ENCODE measurements at places on chromosomes 7 and 10.

- DNase-seq = no peak
Measured at GRCh38 chr10:70324339-70324861, 40.6 kb upstream of the NPFFR1 start.

GRCh38 chr10:100670828-100671479, 74.4 kb upstream of the PAX2 start:
- no peak for DNase-seq

DNA sequence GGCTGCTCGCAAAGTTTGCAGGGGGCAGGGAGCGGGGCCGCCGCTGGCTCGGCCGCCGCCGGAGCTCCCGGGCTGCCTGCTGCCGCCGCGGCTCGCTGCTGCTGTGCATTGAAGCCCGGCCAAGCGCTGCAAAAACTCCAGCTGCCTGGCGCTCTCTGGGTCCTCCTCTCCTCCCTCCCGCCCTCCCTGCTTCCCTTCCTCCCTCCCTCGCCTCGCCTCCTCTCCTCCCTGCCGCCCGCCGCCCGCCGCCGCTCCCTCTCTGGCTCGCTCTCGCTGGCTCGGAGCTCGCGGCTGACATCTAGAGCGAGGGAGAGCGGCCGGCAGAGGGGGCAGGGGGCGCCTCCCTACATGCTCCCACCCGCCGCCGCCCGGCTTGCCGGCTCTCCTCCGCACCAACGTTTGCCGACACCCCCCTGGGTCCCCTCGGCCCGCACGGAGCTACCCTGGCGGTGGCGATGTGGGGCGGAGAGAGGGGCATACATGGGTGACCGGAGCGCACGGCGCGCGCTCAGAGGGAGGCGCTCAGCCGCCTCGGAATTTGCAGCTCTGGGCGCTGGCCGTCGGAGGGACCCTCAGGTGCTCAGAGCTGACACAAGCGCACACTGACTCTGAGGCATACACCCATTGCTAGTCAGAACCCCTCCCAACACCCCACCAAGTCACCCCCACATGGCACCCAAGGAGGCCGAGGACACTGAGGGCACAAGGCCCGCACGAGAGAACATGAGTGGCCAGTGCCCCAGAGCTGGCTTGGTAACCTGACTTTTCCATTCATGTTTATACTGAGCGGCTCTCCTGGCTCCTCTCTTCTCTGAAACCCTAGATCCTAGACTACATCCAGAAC, 1.2 kb upstream of the PLXNA4 start:
- peak; percentile 80 for DNase-seq

GRCh38 chr7:122092964-122093797, 50.9 kb downstream of the AASS start:
- DNase-seq = peak; percentile 40

- DNase-seq = no peak
Measured at GRCh38 chr10:97117372-97117771, 68.4 kb downstream of the SLIT1 start.

DNA sequence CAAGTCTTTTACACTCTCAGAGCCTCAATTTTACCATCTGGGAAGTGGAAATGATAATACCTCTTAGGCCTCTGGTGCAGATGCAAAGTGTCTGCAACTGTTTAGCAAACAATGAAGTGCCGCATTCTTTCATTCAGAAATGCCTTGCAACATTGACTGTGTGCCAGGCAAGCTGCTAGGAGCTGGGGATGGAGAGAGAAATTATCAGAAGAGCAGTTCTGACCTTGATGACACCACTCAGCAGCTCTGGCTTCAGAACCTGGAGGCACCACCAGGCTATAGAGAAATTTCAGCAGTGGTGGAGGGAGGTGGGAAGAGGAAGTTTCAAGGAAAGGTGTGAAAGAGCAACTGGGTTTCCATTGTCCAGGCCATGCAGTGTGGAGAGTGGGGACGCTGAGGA, 78.1 kb upstream of the HABP2 start:
- DNase-seq = no peak

DNA sequence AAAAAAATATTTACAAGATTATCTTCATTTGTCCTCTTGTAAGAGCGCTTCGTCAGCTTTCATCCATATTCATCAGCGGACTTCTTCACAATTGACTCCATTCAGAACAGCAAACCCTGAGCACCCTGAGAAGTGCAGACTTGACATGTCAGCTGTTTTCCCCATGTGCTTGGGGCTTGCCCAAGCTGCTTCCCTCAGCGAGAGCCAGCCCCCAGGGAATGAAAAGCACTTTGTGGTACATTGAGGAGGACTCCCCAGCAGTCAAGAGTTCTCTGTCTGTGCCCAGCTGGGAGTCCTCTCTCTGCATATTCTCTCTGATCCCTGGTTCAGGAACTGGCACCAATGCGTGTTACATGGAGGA, 22.7 kb downstream of the HKDC1 start:
- no peak for DNase-seq

DNA sequence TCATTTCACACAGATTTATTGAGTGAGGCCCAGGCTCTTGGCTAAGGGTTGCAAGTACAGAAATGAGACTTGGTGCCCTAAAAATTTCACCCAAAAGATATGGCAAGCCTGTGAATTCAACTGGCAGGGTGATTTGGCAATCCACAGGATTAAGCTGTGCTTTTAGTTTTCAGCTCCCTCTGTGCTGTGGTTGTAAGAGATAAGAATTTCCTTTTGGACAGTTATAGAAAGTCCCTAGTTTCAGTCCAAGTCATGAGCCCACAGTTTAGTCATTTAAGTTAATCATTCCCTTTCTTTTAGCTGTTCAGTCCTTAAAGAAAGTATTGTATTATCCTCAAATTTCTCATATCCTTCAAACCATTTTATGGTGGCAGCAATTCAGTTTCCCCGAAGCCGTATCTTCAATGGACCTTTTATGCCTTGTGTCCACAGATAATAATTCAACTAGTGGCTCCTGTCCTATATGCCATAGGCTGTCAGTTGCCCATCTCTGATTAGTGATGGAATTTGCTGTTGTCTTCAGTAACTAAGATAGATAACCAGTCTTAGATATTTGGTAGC, 73.4 kb upstream of the NAMPT start:
- no peak for DNase-seq

DNA sequence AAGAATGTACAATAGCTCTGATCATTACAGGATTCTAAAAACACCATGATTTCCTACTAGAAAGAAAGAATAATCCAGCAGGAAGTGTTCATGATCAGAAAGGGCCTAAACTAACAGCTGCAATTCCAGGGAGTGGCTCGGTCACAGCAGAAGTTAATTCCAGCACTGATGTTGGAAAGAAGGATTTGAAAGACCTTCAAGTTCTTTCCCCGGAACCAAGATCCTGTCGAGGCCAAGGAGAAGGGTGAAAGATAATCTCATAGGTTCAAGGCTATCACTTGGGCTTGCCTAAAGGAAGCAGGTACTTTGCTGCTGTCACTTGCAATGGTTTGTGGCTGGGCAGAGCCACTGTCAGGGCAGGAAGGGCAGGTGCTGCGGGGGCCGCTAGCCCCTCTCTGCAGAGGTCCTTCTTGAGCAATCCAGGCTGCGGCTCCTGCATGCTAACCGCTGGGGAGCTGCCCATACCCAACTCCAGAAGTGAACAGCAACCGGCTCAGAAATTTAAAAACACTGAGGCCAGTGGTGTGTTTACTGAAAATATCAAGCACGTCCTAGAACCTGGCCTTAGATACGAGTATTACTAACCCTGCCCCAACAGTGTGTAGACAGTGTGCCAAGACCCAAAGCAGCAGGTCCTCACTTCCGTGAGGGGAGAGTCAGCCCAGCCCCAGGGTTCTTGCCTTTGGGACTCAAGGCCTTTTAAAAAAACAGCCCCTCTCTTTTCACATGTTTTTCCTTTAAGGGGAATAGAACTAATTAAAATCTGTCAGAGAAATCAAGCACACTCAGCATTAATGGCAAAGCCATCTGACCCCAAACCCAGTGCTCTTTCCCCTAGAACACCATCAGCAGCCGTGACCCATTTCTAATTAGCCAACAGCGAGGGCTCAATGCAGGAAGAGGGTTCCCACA, 76.8 kb downstream of the VIPR2 start:
- DNase-seq = no peak

GRCh38 chr10:99788598-99789256, 6.3 kb downstream of the ABCC2 start:
- DNase-seq = peak; percentile 32

- no peak for DNase-seq
Measured at GRCh38 chr10:79144351-79145173, 75.8 kb downstream of the ZMIZ1 start.

GRCh38 chr10:43040482-43041256, 36.2 kb upstream of the RET start:
- no peak for DNase-seq

GRCh38 chr10:125707541-125708468, 11.7 kb upstream of the EDRF1 start:
- no peak for DNase-seq

- DNase-seq = no peak
Measured at GRCh38 chr7:64884913-64885370, 18.1 kb upstream of the ZNF273 start.

DNA sequence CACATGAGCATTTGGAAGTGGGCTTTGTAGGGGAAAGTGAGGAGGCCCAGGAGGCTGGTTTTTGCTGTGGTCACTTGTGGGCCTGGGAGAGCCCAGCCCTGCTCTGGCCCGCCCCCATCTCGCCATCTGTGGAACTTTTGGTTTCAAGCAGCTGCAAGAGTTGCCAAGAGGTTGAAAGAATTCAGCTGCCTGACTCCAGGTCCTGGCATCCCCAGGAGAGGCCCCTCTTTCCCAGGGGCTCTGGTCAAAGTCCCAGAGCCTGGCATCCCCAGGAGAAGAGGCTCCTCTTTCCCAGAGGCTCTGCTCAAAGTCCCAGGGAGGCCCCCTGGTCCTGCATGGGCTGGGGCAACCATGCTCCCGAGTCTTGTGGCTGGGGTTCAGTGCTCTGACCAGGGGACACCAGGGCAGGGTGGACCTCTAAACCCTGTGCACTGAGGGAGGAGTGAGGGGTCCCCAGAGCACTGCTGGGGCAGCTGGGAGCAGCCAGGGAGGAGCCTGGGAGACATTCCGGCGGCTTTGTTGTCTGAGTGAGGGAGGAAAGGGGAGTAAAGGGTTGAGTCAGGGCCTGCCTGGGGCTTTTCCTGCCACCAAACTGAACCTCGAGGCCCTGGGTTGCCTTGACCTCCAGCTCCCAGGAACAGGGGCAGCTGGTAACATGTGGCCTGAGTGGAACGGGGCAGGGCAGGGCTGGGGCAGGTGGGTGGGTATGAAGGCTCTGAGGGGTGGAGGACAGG, 27.7 kb upstream of the CSGALNACT2 start:
- peak; percentile 48 for DNase-seq

DNA sequence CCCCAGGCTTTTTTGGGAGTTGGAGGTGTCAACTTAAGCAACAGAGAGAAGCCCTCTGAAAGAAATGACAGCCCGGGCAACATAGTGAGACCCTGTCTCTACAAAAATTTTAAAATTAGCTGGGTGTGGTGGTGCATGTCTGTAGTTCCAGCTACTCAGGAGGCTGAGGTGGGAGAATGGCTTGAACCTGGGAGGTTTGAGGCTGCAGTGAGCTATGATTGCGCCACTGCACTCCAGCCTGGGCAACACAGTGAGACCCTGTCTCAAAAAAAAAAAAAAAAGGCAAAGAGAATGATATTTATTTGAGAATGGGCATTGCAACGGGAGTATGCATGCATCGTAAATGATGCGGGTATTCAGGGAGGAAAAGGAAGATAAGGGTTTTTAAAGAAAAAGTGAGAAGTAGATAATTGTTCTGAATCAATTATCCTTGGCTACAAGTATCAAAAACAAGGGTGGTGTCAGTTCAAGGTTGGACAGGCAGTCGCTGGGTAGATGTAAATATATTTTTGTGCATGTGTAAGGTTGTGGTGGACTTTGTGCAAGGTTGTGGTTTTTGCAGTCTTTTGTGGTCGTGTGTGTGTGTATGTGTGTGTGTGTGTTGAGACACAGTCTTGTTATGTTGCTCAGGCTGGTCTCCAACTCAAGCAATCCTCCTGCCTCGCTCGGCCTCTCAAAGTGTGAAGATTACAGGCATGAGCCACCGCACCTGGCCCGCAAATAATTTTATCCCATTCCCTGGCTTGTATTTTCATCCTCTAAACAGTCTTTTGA, 65.6 kb downstream of the COL26A1 start:
- no peak for DNase-seq

GRCh38 chr7:133015888-133016287, 66.0 kb downstream of the CHCHD3 start:
- no peak for DNase-seq

- DNase-seq = no peak
Measured at GRCh38 chr7:128071801-128072200, 40.6 kb upstream of the LRRC4 start.

DNA sequence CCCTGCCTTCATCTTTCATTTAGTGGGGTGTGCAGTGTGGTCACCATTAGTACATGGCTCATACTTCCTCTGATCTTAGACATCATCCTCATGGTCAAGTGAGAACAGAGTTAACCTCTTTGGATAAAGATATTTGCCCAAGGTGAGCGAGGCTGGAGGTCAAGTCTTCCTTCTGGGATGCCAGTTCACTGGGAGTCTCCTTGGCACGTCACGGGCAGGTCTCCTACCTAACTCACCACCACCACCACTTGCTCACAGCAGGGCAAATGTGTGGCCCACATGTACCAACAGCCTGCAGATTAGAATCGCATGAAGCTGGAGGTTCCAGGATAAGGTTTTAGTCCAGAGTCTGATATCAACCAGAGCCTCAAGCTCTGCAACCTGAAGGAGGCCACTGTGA, 164.6 kb downstream of the USP6NL start:
- no peak for DNase-seq

DNA sequence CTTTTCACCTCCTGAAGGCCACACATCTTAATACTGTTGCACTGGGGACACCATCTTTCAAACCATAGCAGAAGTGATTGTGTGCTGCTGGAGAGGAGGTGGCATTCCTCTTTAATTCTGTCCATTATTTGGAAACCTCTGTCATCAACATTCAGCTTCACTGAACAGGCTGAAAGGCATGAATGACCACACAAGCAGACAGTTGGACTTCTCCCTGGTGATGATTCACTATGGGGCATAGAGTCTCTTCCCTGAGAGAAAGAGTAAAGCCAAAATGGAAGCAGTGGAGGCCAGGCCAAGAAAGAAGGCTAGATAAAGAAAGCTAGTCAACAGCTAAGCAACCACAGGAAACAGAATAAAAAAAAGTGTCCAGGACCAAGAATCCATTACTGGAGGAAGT, 113.1 kb upstream of the VSTM2A start:
- no peak for DNase-seq

DNA sequence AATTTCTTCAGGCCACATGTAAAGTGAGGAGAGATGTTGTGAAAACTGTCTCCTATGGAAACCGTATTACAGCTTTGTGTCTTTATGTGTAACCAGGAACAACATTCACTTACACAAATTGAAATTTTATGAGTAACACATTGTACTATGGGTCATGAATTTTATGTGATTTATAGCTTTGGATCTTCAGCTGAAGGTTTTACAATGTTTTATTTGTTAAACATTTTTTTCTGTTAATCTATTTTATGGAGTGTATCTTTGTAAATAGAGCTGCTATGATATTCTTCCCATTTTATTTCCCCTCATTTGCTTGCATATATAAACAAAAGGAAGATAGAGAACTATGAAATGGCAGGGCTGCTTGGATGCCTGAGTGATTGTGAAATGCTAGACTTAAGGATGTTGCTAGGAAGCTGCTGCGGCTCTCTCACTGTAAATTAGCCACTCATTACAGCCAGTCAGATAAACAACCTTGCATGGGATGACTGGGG, 104.5 kb upstream of the PCLO start:
- no peak for DNase-seq

Data from heart right ventricle (tissue), 16 donors.